Stimulated activated CD4-positive, alpha-beta T cell treated with anti-CD3 and anti-CD28 coated beads, Interleukin-2, amount 100 ng/mL, for 48 hours (primary cell): ENCODE measurements at places on chromosomes 5 and 9.
A peak's percentile ranks its signal among the peaks of the same experiment; 100 is the strongest.

GRCh38 chr9:15837079-15837679 is 284.3 kb downstream of the CCDC171 start:
- peak; percentile 21 for DNase-seq

- no peak for DNase-seq
Observed at GRCh38 chr5:25515525-25515924, 870.7 kb upstream of the CDH10 start.

GRCh38 chr5:139600336-139600949 is 39.3 kb downstream of the UBE2D2 start:
- no peak for DNase-seq

- no peak for DNase-seq
Observed at GRCh38 chr5:9118852-9119251, 427.0 kb downstream of the SEMA5A start.

DNA sequence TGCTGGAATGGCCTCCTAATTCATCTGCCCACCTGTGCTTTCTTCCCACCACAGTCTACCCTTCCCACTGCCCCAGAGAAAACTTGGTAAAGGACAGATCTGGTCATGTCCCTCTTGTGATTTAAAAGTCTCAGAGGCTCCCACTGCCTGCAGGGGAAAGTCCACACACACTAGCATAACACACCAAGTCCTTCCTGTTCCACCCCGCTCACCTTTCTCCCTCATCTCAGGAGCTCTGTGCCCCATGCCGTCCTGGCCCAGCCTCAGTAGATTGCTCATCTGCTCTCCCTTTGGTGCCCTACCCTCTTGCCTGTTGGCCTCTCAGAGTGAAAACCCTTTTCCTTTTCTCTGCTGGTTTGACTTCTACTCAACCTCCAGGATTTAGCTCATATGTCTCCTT is 111.4 kb upstream of the MAP3K1 start:
- DNase-seq = no peak

DNA sequence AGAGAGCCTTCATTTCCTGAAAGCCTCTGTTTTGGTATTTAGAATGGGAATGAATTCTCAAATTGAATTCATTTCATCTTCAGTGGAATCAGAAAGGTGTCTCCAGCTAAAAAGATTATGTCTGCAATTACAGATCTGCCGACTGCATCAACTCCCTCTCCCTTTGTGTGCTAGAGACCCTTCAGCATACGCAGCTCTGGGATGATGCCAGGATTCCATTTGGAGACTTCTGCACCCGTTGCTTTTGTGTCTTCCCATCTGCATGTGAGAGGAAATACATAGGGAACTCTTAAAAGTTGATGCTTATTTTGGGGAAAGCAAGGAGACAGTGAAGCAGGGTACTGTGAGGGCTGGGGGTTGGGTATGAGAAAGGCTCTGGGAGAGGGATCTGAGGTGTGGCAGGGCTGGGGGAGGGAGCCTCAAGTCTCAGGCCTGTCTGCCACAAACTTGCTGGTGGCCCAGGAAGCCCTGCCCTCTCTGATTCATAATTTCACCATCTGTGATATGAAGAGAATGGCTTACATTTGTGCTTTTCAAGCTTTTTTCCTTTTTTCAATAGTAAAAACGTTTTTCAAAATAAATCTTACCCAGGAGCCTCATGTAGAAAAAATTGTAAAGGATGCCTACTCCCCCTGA is 89.7 kb upstream of the SAP30L start:
- no peak for DNase-seq

DNA sequence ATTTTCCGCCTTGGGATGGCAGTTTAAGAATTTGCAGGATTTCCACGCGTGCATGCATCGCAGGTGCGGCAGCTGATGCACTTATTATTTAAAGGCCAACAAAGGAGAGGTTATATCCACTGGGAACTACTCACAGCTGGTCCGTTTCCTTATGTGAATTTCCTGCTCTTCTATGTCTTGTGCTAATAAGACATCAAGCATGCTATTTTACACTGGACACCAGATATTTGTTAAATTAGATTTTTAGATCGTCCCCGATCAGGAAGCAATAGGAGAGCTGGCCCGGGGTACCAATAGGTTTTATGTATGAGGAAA is 476 bp upstream of the DTWD2 start:
- no peak for DNase-seq

GRCh38 chr5:96408210-96408777 is 24.8 kb downstream of the PCSK1 start:
- no peak for DNase-seq

DNA sequence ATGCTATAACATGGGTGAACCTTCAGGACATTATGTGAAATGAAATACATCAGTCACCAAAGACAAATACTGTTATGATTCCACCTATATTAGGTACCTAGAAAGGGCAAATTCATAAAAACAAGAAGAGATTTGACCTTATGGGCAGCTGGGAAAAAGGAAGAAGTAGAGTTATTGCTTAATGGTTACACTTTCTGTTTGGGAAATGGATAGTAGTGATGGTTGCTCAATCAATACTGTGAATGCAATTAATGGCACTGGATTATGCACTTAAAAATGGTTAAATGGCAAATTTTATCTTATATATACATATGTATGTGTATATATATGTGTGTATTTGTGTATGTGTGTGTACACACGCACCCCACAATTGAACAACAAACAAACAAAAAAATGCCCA is 15.2 kb downstream of the FKBP15 start:
- DNase-seq = no peak

DNA sequence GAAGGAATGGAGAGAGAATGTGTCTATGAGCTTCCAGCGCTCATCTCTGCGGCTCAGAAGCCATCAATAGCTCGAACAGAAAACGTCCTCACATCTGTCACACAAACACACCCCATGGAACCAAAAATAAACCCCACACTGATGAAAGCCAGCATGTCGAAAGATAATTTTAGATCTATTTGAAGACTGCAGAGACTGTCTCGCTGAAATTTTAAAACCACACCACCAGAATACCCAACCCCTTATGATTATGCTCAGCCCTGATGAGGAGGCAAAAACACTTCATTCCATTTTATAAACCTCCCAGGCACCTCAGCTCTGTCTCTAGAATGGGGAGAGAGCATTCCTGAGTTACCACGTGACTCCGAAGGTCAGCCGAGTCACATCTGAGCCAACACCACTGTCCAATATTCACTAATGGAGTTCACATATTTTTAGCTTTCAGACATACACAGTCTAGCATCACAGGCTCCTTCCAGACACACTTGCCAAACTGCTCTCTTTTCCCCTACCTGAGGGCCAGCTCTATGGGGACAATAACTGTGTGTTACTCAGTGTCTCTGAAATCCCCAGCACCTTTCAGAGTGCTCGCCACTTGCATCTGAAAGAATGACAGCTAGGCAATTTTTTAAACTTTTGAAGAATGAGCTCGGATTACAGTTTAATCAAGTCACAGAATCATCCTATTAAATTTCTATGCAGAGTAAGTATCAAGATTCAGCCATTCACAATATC is 63.2 kb downstream of the SERINC5 start:
- no peak for DNase-seq

- no peak for DNase-seq
Observed at GRCh38 chr9:6681957-6682501, 36.5 kb upstream of the GLDC start.
